ENCODE measurements at places on chromosomes 11 and 22.

GRCh38 chr11:26757995-26758394 lies 36.1 kb upstream of the SLC5A12 start:
- no peak for DNase-seq

- no peak for DNase-seq
Measured at GRCh38 chr11:102322560-102322959, 5.3 kb downstream of the BIRC3 start.

GRCh38 chr11:66207816-66208215 lies 60.6 kb upstream of the RAB1B start:
- DNase-seq: no peak

DNA sequence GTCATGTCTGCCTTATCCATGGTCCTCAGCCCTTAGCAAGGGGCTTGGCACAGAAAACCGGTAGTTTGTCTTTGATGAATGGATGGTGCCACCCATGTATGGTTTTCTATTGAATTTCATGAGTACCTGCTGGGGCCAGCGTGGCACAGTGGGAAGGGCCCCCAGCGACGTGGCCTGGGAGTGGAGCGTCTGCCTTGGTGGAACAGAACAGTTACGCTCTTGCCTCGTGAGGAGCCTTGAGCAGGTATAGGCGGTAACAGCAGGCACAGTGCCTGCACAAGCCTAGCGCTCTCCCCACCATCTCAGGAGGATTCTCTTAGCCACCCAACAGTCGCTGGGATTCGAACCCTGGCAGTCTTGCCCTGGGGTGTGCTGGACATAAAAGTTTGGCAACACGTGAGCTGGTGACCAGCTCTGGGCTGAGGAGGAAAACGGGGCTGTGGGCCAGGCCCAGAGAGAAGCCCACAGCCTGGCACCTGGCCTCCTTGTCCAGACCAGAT lies 3.0 kb upstream of the SSH3 start:
- DNase-seq: no peak

GRCh38 chr22:50271519-50271970 lies 1.4 kb upstream of the MAPK11 start:
- DNase-seq: no peak

DNA sequence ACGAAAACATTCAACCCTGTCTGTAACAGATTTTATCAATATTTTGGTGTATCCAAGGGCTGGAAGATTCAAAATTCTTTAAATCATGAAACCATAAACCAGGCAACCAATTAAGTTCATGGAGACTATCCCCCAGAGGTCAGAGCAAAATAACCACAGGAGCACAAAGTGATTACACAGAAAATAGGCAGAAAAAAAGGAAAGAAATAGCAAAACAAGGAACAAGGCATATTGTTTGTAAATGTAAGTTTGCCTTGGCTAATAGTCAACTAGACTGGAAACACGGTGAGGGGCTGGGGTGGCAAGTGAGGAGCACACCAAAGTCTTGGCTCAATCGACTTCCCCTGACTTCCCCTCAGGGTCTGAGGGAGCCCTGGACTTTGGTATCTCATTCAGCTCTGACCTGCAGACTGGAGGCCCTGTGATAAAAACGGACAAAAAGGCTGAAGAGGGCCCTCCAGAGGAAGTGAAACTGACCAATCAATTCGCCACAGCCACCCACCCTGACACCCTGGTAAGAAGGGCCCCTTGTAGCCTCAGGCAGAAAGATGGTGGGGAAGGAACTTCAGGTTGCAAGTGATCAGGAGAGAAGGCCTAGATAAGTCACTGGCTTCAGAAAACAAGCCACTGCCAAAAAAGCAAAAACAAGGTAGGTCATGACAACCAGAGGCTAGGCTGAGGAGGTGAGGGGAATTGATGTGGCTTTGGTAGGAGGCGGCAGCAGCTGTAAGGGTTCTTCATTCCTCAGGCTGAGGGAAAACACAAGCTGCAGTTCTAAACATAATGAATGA lies 1.8 kb downstream of the SIK3 start:
- peak; percentile 57 for DNase-seq

DNA sequence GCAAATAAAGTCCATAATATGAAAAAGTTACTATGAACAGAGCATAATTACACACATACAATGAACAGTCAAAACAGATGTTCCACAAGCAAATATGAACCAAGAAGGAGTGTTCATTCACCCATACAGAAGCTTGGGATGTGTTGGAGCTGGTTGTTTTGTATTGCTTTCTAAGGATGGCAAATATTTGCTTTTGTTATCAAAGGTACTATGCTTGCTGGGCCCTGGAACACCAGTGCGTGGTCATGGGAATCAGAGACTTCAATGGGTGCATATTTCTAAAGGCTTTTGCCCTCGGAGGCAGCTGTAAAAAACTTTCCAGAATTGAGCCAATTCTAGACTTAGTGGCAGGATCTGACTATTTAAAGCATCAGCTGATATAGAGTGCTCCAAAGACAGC lies 85.1 kb downstream of the BARX2 start:
- DNase-seq: no peak

DNA sequence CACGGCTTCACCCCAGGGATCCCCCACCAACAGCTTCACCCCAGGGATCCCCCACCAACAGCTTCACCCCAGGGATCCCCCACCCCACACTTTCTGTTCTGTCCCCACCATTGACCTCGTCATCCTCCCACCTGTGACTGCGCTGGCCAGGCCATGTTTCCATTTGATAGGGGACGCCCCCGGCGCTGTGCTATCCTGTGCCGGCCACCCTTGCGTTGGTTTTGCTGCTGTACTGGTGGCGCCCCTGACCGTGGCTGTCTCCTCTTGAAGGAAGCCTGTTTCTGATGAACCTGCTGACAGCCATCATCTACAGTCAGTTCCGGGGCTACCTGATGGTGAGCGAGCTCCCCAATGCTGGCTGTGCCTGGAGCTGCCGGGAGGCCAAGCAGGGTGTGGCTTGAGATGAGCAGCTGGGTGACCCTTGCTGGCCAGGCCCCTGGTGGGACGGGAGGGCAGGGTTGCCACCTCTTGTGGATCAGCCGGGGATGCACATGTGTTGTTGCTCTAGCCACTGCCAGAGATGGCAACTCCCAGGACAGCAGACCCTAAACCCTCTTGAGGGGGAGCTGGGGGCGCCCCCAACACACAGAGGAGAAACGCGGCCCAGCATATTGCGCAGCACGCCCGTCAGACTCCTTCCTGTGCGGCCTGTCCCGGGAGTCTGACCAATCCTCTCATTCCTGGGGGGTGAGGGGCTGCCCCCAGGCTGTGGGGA lies 22.5 kb downstream of the TPCN2 start:
- no peak for DNase-seq

GRCh38 chr11:31417357-31417756 lies 47.7 kb downstream of the DNAJC24 start:
- no peak for DNase-seq

- no peak for DNase-seq
Measured at GRCh38 chr11:94201004-94201465, 72.4 kb downstream of the PANX1 start.

- no peak for DNase-seq
Measured at GRCh38 chr11:28690746-28691145, 582.6 kb downstream of the METTL15 start.

DNA sequence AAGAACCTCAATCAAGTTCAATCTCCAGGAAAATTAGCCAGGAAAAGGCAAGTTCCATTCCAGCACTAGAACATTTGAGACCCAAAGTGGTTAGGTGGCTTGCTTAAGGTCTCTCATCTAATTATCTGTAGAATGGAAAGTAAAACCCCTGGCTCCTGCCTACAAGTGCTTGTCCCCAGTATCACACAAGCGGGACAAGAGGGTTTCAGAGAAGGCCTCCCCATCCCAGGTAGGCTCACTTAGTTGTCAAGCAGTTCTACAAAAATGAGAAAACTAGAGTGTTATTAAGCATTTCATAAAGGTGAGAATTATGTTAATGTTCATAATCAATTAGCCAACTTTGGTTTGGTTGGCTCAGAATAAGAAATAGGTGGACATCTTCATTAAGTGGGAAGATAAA lies 5.5 kb downstream of the POU2AF1 start:
- DNase-seq: no peak

GRCh38 chr22:39356464-39356863 lies 6.7 kb downstream of the SYNGR1 start:
- no peak for DNase-seq

GRCh38 chr11:131591051-131591461 lies 220.6 kb downstream of the NTM start:
- DNase-seq: no peak

DNA sequence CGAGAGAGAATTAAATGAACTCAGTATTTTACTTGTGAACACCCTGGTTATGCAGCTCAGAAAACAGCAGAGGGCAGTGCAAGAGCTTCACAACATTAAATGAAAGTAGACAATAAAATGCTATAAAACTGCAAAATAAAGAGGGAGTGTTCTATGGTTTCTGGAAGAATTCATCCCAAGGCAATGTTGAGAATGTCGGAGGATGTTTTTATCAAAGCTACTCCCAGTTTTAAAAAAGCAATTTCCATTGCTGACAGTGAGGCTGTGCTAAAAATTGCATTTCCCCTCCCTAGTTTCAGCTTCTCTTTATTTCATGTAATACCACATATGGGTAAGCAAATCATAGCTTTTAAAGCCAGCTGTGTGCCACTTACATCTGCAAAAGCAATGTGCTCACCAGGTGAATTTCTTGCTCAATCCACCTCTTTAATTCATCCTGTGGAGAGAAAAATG lies 296.8 kb downstream of the RAB38 start:
- DNase-seq: no peak

GRCh38 chr11:45060707-45061106 lies 85.7 kb upstream of the PRDM11 start:
- no peak for DNase-seq

DNA sequence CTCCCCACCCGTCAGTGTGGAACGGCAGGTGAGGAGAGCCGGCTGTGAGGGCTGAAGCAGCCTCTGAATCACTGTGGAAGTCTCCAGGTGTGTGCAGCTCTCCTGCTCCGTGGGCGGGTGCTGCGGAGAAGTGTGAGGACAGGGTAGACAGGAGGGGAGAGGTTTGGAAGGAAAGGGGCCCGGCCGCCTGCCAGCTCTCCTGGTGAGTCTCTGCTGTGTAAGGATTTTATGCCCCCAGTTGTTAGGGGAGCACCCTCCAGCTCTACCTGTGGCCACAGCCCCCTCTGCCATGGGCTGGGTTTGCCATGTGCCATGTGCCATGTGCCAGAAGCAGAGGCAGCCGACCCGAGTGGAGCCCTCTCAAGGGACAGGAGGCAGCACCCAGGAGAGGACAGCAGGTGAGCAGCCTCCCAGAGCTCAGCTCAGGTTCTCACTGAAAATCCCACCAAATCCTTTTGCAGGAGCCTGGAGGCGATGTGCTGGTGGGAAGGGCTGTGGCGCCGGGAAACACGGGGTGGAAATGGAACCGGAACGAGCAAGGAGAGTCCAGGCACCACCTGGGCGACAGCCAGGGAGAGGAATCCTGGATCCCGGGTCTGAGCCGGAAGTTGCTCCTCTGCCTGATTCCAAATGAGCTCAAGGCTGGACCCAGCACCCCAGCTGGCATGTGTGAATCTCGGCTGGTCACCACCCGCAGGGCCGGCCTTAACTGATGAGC lies 804.4 kb downstream of the BRD1 start:
- no peak for DNase-seq

- DNase-seq: no peak
Measured at GRCh38 chr11:65817312-65817834, 16.4 kb upstream of the SNX32 start.

GRCh38 chr11:71537537-71537936 lies 288 bp upstream of the KRTAP5-8 start:
- DNase-seq: no peak

- no peak for DNase-seq
Measured at GRCh38 chr11:30045921-30046577, 29.2 kb upstream of the KCNA4 start.

DNA sequence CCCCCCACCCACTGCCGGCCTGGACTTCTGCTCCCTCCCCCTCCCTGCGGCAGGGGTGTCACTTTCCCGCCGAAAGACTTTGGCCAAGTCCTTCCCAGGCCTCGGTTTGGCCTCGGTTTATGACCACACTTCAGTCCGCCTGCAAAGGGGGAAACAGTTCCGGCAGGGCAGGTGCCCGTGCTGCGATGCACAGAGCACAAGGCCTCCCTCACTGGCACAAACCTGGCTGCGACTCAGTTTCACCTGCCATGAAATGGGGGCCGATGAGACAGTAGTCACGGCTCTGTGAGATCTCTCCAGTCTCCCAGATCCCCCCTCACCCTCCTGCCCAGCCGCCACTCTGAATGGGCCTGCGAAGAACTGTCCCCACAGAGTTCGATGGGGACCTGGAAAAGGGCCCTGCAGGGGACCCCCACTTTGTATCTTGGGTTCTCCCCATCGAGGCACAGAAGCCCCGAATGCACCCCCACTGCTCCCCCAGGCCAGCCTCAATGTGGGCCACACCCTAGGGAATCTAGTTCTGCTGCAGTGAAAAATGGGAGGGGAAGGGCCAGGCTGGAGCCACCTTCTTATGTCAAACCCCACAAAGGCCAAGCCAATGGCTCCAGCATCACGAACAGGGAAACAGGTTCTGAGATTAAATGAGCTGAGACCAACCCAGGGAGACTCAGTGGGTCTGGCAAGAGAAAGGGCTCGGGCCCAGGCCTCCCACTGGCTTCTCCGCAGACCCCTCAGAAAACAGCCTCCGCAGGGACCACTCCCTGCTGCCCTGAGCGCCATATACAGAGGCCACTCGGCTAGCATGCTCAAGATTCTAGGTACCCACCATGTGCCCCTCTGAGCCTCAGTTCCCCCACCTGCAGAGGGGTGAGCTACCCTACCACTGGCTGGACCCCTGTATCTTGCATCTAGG lies 29.0 kb downstream of the ARVCF start:
- no peak for DNase-seq

DNA sequence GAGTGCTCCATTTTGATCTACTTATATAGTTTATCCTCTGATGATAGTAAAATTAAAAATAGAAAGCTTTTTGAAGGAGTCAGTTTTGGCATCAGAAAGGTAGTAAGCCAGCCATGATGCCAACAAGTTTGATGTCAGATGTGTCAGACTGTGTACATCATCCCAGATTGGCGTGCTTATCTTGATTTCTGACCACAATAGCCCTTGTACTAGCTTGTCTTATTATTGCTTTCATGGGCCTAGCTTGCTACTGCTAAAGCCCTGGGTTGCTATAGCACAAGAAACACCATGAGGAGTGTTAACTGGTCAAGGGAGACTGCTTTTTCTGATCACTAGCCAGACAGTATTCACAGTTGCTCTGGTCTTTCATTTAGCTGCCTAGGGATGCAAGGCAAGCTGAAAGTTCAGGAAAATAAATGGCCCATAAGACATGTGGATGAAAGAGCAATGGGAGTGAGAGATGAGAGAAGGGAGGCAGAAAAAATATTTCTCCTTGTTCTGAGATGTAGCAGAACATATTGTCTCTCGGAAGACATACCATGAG lies 1038.5 kb downstream of the JRKL start:
- no peak for DNase-seq

- no peak for DNase-seq
Measured at GRCh38 chr11:116035977-116036376, 531.8 kb upstream of the CADM1 start.

Measured in germinal center (tissue), 1 donor.